ENCODE measurements at places on chromosomes 5 and 9. TPM values are rescaled to one million over a fixed set of nuclear protein-coding genes. Genes with fewer than 3 reads are reported as not detected.

DNA sequence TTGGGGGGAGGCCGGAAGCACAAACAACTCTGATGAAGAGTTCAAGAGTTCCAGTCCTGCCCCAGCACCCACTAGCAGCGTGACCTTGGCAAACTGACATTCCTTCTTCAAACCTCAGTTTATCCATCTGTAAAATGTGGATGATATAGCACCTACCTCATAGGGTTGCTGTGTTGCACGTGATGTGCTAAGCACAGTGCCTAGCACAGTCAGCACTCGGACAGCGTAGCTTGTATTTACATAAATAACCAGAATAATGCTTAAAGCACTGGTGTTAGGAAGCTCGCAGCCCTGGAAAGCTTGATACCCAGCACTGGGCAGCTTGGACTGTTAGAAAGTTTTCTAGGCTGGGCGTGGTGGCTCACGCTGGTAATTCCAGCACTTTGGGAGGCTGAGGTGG lies 5.1 kb downstream of the PKN3 start:
- no peak overlapping the region for H3K27ac ChIP-seq
- no peaks in the 10 kb centered on the region for H3K36me3 ChIP-seq
- DNase-seq = no peak
- H3K4me1 ChIP-seq = no peaks in the 10 kb centered on the region
- no peak overlapping the region for H3K4me3 ChIP-seq
- no peaks in the 10 kb centered on the region for H3K27me3 ChIP-seq

Gene OCLN
- 29.5 TPM for total RNA-seq

Gene SLC4A9
- total RNA-seq = not detected

Gene EFNA5
- 1.9 TPM for total RNA-seq

Measured in uterus (tissue), 4 donors.